Esophagus squamous epithelium (tissue), 5 donors: ENCODE measurements at places on chromosomes 5 and 9.

DNA sequence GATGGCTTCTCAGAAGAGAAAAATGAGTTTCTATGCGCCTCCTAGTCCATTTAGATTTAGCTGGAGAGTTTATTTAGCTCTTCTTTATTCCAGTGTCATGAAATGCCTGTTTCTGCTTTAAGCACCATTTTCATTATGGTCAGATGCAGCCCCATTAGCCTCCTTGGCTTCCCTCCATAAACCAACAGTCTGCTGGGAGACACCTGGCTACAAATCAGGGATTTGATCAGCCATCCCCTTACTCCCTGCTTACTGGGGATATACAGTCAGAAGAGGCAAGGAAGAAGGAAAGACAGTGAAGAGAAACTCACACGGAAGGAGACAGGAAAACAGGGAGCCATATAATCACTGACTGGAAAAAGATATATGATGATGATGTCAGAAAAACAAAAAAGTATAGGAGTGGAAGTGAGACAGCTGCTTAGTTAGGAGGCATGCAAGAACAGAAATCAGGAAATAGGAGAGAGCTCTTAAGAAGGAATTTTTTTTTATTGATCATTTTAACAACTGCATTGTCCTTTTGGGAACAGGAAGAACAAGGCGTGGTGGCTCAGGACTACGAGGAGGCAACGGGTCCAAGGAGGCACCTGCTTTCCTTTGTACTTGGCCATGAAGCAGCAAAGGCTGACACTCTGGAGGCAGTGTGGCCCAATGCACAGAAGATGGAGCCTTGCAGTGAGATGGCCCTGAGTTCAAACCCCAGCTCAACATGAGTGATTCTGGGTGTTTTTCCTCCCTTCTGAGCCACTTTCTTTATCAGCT lies 56.1 kb downstream of the MED27 start:
- no peak for DNase-seq

- no peak for DNase-seq
Observed at GRCh38 chr5:31048282-31049270, 144.9 kb upstream of the CDH6 start.

DNA sequence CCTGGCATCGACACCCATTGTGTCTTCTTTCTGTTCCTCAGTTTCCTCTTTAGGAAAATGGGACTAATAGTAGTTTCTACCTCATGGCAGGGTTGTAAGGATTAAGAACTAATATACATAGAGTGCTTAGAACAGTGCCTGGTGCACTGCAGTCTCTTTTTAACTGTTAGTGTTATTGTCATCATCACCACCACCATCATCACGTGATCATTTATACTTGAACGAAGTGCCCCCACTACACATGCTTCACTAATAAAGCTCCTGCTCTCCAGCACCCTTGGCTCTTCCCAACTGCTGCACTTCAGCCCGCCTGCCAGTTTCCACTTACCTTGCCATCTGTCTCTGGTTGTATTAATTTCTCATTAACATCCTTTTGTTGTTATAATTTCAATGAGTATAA lies 35.8 kb upstream of the MAST4 start:
- DNase-seq: no peak

DNA sequence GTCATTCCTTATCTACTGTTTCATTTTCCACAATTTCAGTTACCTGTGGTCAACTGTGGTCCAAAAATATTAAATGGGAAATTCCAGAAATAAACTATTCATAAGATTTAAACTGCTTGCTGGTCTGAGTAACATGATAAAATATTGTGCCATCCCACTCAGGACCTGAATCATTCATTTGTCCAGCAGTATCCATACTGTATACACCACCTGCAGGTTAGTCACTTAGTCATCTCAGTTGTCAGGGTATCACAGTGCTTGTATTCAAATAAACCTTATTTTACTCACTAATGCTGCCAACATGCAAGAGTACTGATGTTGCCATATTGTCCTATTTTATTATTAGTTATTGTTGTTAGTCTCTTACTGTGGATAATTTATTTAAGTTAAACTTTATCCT lies 139.7 kb downstream of the FBXO4 start:
- DNase-seq: no peak

DNA sequence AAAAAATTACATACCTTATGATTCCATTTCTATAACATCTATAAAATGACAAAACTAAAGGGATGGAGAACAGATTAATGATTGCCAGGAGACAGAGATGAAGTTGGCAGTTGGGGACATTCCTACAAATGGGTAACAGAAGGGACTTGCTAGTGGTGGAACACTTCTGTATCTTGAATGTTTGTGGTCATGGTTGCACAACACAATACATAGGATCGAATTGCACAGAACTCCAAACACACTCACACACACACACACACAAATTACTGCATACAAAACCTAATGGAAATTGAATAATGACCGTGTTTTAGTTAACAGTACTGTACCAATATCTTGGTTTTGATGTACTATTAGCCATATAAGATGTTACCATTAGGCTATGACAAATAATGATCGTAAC lies 330.7 kb upstream of the POU5F2 start:
- no peak for DNase-seq

DNA sequence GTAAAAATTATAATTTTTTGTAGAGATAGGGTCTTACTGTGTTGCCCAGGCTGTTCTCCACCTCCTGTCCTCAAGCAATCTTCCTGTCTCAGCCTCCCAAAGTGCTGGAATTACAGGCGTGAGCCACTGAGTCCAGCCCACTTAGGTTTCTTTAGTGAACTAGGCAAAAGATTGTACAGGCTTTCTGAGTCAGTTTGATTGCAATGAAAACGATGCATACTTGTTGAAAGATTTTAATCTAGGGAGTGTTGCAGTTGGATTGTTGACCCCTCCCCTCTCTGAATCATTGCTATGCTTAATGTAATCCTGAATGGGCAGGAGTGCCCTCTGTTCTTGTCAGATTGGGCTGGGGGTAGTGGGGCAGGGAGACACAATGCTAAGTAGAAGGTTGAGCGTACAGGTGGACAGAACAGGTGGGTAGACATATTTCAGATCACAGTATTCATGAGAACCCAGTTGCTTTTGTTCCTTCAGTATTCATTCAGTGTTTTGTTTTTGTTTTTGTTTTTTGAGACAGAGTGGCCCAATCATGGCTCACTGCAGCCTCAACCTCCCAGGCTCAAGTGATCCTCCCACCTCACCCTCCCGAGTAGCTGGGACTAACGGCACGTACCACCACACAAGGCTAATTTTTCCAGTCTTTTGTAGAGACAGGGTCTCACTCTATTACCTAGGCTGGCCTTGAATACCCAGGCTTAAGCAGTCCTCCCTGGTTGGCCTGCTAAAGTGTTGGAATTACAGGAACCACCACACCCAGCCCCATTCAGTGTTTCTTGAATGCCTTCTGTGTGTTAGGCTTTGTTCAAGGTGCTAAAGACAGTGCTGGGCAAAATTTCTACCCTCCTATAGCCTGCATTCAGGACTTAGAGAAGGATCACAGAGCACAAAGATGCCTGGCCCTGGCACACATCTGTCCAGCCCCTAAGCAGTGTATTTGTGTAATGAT lies 70.1 kb downstream of the KIAA1958 start:
- DNase-seq: no peak

DNA sequence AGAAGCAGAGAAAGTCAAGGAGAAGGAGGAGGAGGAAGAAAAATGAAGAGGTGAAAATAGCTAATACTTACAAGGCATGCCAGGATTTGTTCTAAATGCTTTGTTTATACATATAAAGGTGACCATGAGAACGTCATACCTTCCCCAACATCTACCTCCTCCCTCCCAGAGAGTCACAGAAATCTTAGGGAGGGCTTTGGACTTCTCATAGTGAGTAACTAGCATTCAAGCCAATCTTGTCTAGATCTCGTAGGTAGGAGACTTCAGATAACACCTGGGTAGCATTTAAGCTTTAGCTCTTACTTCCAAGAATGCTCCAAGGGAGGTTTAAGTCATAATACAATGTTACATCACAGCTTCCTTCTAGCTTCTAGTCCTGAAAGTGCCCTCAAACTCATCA lies 36.5 kb upstream of the GPBP1 start:
- DNase-seq: no peak

- DNase-seq: no peak
Observed at GRCh38 chr9:72789885-72790284, 163.0 kb downstream of the ALDH1A1 start.

- DNase-seq: no peak
Observed at GRCh38 chr5:115842952-115843351, 1.2 kb downstream of the AP3S1 start.

GRCh38 chr9:135165756-135166519 lies 78.5 kb downstream of the OLFM1 start:
- no peak for DNase-seq

DNA sequence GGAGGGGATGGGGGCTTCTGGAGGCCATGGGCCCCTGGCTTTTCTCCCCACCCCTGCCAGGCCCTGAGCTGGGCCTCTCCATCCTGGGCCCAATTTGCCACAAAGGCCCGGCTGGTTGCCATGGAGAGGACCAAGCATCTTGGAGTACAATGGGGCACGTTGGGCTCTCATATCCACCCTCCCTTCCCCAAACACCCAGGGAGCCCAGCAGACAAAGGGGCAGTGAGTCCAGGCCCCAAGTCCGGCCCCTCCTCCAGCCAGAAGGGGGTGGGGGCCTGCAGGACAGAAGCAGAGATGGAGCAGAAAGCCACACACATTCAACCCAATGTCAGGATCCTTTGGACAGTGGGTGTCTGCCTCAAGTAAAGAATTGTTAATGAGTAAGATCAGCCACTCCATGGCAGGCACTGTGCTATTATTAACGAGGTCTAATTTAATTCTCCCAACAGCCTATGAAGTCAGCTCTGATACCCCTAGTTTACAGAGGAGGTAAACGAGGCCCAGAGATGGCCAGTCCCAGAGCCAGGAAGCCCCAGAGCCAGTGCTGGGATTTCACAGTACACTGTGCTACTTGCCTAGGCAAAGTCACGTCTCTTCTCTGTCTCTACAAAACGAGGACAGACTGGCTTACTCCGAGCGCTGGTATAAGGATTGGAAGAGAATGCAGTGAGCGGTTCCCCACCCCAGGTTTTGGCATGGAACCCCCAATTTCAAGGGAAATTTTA lies 2.3 kb downstream of the CRB2 start:
- no peak for DNase-seq

DNA sequence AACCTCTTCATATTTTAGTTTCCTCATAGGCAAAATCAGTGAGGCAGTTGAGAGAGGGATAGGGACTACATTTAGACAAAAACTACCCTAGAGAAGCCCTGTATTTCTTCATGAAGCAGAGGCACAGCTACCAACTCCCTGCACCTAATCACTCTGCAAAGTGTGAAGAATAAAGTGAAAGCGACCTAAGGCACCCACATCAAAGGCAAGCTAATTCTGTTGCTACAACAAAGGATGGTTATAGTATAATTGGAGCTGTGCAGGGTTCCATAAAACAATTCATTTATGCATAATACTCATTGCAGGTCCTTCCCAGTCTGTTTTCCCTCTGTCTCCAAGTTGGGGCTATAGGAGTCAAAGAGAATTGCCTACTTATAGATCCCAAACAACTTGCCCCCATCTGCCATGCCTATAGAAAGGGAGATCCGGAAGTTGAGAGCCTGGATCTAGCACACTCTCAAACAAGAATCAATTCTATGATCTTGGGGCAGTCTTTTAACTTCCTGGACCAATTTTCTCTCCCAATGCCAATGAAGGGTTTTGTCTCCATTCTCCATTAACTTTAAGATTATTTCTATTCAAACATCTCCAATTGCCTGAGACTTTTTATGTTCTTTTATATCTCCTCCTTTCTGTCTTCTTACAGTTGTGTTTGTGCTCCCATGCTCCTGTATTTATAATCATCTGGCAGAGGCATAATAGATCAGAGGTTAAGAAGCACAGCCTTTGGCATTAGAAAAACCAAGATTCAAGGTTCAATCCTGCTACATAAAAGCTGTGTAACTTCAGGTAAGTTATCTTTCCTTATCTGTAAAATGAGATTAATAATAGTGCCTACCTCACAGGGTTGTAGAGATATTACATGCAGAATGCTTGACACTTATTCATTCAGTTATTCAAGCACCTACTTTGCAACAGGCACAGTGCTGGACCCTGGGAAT lies 56.0 kb upstream of the PTGER4 start:
- no peak for DNase-seq

- no peak for DNase-seq
Observed at GRCh38 chr5:131193106-131193505, 22.4 kb downstream of the LYRM7 start.

GRCh38 chr5:67310169-67310568 lies 113.6 kb upstream of the CD180 start:
- no peak for DNase-seq

DNA sequence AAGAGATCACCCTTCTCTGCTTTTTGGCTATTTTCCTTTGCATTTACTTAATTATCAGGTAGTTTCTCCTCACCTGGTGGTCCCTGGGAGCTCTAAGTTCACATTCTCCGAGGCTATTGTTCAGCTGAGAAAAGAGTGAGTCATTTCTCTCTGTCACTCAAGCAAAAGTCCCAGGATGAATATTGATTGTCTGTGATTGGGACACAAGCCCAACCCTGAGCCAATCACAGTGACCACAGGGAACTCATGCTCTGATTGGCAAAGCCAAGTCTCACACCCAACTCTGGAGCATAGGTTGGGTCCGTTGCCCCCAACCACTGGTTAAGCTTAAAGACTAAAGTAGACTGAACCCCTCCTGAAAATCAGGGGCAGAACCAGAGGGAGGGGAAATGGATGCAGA lies 27.8 kb upstream of the FAT2 start:
- no peak for DNase-seq

DNA sequence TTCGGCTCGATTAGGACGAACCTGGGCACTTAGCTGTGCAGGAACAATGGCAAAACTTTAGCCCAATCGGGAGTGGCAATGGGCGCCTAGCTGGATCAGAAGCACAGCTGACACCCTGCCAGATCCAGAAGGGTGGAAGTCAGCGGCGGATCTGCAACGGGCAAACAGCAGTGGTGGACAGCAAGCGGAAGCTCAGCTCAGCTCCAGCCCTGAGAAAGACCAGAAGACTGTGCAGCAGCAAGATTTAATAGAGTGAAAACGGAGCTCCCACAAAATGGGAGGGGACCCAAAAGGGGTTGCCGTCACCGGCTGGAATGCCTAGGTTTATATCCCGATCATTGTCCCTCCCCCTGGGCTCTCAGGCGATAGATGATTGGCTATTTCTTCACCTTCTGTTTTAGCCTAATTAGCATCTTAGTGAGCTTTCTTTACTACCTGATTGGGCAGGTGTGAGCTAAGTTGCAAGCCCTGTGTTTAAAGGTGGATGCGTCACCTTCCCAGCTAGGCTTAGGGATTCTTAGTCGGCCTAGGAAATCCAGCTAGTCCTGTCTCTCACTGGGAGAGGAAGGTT lies 1237.9 kb downstream of the CDH12 start:
- no peak for DNase-seq

DNA sequence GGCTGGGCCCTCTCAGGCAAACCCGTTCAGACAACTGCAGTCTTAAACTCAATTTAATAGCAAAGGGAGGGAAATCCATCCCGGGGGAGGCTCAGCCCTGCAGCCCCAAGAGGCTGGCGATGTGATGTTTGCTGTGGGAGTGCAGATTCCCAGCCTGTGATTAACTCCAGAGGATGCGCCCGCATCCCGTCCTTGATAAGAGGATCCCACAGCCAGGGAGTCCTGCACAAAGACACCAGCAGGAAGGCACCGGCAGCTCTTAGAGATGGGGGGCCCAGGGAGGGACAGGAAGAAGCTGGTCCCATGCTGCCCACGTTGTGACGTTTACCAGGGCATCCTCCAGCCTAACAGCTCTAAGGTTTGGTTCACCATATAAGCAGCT lies 64.7 kb downstream of the MRPL36 start:
- no peak for DNase-seq
